ENCODE measurements at places on chromosomes 7 and 10.
A peak's percentile ranks its signal among the peaks of the same experiment; 100 is the strongest.

DNA sequence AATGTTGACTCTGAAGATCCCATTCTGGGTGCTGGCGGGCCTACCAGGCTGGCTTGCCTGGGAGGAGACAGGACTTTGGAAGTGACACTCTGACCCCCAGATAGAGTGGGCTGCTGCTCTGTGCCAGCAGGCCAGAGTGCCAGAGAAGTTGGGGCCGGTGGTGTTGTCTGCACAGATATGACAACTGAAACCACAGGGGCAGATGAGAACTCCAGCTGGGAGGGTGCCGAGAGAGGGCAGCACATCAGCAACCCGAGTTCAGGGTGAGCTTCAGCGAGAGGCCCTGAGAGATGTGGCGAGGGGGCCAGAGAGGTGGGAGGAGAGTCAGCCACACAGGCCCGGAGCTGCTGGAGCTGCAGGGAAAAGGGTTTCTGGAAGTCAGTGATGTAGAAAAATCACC is 193.2 kb upstream of the MGMT start:
- no peak for DNase-seq

- DNase-seq = no peak
Measured at GRCh38 chr10:67852761-67853160, 14.8 kb upstream of the DNAJC12 start.

- no peak for DNase-seq
Measured at GRCh38 chr7:158929306-158929705, 72.9 kb downstream of the DYNC2I1 start.

- no peak for DNase-seq
Measured at GRCh38 chr7:155457544-155458110, 302 bp upstream of the EN2 start.

- DNase-seq = no peak
Measured at GRCh38 chr10:120996456-120997034, 145.4 kb downstream of the WDR11 start.

DNA sequence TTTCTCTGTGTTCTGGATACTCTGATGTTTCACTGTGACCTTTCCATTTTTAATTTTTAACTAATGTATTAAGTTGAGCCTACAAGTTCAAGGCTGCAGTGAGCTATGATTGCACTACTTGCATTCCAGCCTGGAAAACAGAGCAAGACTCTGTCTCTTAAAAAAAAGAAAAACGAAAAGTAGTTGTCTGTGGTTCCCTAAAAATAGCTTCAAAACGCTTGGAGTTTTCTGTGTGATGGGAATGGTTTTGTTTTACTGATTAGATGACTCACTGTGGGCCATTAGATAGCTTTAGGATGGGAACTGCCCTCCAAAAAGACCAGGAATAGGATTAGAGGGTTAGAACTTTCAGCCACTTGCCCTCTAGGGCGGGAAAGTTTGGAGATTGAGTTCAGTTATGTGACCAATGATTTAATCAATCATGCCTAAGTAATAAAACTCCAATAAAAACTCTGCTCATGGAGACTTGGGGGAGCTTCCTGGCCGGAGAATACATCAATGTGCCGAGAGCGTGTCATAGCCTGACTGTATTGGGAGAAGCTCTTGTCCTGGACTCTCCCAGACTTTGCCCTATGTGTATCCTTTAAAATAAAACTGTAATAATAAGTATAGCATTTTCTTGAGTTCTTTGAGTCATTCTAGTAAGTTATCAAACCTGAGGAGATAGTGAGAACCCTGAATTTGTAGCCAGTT is 147.1 kb downstream of the LYZL1 start:
- no peak for DNase-seq

DNA sequence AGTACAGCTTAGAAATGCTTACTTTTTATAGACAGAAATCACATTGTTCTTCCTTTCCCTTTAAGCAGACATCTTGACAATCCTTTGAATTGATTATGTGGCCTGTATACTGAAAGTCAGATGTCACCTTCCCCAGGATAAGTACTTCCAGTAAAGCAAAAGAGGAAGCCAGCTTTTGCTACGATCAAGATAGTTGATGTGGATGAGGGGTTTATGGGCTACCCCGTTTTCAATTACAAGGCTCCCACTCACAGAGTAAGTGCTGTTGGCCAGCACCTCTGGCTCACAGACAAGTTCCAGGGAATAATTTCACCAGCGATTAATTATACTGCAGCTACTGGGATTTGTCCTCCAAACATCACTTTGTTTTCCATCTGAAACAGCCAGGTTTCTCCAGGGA is 95.1 kb upstream of the SAMD8 start:
- DNase-seq = no peak

DNA sequence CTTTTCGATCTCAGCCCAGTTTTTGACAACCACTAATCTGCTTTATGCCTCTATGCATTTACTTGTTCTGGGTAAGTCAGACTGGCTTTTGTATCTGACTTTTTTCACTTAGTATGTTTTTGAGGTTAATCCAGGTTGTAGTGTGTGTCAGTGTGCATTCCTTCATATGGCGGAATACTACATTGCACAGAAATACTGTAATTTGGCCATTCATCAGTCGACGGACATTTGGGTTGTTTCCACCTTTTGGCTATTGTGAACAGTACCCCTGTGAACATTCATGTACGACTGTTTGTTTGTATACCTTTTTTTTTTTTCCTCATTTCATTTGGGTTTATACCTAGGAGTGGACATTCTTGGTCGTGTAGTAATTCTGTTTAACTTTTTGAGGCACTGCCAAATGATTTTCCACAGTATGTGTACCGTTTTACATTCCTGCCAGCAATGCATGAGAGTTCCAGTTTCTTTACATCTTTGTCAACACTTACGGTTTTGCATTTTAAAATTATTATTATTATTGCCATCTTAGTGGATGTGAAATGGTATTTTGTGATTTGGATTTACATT is 57.4 kb downstream of the MKLN1 start:
- DNase-seq = no peak

DNA sequence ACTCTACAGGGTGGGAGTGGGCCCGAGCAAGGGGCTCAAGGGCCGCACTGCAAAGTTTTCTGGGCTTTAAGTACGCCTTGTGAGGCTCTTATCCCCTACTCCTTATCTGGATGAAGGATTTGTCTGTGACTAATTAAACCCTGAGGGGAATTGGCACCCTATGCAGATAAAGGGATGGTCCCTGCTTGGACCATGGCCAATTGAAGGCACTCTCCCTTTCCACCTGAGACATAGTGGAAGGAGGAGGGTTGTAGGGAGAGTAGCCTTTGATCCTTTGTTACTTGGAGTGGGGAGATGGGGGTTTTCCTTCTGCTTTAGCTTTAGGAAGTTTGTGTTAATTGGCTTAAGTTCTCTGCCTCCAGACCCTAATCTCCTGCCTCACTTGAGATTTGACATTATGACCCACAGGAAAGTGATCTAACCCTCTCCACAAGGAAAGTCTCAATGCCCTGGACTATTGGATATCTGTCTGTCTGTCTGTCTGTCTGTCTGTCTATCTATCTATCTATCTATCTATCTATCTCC is 1158.8 kb upstream of the SORCS1 start:
- DNase-seq = no peak

DNA sequence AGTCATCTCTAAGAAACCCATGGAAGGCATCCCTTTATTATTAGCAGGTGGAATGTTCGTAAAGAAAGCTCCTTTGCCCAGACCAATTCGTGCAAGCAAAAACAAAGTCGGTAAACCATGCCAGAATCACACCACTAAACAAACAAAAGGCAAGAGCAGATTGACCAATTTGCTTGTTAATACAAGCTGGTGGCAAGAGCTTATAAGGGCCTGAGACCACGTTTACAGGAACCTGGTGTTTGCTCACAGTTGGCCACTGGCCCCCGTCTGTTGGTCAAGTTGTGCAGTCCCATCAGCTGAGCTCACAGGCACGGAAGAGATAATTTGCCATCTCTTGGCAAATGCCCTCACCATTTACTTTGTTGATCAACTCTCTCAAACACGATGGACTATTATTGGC is 342.2 kb upstream of the MKI67 start:
- DNase-seq = no peak

GRCh38 chr10:124417895-124418725 is 613 bp downstream of the OAT start:
- DNase-seq = peak; percentile 70

- no peak for DNase-seq
Measured at GRCh38 chr10:74377476-74377875, 226.5 kb downstream of the ADK start.

- no peak for DNase-seq
Measured at GRCh38 chr10:59073456-59074053, 102.9 kb upstream of the PHYHIPL start.

DNA sequence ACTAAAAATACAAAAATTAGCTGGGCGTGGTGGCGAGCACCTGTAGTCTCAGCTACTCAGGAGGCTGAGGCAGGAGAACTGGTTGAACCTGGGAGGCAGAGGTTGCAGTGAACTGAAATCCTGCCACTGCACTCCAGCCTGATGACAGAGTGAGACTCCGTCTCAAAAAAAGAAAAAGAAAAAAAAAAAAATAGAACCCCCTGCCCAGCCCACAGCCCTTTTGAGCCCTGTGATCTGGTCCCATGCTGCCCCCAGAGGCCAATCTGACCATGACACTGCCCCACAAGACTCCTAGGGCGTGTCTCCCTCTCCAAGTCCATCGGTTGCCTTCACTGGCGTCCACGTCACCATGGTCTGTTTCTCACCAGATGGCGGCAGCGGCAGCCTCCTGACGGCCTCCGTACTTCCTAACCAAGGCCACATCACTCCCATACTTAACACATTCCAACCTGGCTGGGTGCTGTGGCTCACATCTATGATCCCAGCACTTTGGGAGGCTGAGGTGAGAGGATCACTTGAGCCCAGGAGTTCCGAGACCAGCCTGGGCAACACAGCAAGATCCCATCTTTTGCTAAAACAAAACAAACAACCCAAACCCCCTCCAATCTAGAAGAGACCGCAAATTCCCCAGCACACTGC is 18.0 kb downstream of the STX1A start:
- peak; percentile 63 for DNase-seq

- DNase-seq = no peak
Measured at GRCh38 chr10:100612601-100613595, 77.2 kb downstream of the HIF1AN start.

- DNase-seq = no peak
Measured at GRCh38 chr10:44628921-44629320, 244.0 kb upstream of the CXCL12 start.

DNA sequence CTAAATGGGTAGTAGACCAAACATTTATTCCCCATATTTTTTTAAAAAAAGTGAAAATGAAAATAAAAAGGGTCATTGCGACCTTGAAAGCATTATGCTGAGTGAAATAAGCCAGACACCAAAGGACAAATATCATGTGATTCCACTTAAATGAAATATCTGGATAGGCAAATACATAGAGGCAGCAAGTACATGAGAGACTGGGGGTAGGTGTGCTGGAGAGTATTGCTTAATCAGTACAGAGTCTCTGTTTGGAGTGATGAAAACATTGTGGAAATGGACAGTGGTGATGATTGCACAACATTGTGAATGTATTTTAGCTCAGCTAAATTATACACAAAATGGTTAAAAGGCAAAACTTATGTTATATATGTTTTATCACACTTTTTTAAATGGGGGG is 169.4 kb downstream of the AKR1D1 start:
- no peak for DNase-seq

DNA sequence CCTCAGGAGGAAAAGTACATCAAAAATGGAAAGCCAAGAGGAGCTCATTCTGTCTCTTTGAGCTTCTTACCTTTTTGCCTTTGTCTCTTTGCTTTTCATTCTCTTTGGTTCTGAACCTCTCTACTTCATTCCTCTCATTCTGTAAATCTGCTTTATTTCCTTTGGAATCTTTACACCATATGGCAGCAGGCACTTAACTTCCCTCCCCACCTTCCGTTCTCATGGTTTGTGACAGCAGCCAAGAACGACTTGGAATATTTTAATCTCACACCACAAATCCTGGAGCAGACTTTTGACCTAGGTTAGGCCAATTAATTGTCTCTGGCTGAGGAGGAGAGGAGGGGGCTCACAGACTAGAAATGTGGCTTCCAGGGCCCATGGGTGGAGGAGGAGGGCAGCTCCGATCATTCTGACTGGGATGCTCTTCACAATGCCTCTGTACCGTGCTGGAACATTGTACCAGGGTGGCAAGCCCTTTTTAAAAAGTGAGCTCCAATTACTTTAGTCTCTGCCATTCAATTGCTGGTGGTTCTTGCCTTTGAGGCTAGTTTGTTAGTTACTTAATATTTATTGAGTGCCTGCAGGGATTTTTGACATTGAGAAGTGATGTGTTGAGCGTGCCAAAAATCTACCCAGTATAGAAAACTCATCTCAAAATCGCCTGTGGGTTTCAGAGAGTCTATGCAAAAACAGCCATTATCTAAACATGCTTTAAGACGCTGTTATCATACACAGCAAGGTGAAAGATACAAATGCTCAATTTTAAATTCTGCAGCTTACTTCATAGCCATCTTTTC is 386.6 kb downstream of the DPP6 start:
- no peak for DNase-seq

DNA sequence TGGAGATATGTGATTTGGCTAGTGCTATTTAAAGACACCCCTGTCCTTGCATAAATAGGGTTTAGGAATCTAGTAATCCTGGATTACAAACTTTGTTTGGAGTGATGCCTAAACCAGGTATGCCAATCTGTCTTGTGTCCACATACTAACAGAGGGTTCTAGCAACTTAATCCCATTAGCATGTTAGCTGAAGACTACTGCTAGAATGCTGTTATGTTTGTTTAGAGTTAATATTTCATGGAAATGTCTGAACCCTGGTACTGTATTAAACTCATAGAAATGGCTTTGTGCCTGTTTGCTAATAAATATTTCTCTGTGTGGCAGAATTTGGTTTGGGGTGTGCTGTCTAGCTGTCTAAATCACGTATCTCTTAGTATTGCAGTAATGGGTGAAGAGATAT is 150.8 kb downstream of the PFKFB3 start:
- no peak for DNase-seq

GRCh38 chr7:65454469-65454868 is 80.8 kb downstream of the ZNF92 start:
- DNase-seq = no peak

DNA sequence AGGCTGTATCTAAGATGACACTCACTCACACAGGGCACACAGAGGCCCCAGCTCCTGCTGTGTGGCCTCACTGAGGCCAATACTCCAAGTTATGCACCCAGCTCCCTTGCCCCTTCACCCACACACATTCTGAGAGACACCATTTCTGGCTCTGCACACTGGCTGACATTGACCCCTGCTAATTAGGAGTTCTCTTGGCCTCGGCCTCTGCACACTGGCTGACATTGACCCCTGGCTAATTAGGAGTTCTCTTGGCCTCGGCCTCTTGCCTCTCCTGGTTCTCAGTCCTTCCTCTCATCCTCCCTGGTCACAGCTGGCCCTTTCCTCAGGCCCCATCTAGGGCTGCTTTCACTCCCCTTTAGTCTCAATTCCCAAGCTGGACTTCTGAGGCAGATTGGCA is 97.3 kb downstream of the GRID1 start:
- no peak for DNase-seq

DNA sequence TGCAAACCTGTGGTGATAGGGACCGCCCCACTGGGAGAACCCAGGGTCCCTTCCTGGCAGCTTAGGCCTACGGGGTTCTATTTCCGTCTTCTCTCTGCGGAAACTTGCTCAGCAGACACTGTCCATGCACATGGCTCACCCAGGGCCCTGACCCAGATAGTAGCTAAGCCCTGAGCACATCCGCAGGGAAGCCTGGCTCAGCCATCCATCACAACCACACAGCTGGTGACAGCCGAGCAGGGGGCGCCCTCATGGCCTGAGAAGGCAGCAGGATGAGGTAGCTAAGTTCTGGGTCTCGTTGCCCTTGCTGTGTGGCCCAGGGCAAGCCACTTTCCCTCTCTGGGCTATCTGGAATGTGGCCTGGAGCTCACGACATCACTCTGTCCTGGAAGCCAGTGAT is 23.3 kb downstream of the NPTX2 start:
- DNase-seq = no peak
